ENCODE measurements at places on chromosomes 1 and 21.

DNA sequence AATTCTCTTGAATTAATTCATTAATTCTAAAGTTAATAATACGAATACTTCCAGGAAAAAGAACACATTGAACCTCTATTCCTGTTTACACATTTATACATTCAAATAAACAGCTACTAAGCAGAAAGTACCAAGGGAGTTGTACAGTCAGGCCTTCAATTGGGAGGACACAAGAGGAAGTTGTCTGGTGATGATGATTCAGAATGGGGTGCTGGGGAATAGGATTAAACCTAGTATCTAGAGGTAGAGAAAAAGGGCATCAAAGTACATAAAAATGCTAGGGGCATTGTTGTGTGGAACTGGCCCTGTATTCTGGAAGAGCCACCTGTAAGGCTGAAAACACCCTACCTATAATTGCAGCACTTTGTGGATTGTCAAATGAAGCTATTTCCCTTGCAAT, 71.7 kb upstream of the MROH9 start:
- DNase-seq, result no peak

DNA sequence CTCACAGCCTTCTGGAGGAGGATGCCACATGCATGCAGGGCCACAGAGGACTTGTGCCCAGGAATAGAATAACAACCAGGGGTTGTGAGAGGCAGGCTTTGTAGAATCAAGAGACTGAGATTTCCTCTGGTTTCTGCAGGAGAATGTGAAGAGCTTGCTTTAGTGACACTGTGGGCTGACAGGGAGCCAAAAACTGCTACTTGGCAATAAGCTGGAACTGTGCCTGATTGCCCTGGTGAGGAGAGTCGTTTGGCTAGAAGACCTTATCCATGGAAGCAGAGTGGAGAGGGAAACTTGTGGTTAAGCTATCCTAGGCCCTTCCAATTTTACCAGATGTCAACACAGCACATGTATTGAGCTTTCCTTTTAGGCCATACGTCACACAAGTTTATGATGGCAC, 902.1 kb downstream of the MRPL39 start:
- no peak for DNase-seq

- DNase-seq, result no peak
These were observed 77.5 kb downstream of the OMA1 start for GRCh38 chr1:58469016-58469415.

GRCh38 chr1:65422241-65423203, 2.1 kb downstream of the LEPR start:
- DNase-seq, result no peak

- DNase-seq, result no peak
These were observed 65.5 kb downstream of the UBE2T start for GRCh38 chr1:202276081-202276715.

DNA sequence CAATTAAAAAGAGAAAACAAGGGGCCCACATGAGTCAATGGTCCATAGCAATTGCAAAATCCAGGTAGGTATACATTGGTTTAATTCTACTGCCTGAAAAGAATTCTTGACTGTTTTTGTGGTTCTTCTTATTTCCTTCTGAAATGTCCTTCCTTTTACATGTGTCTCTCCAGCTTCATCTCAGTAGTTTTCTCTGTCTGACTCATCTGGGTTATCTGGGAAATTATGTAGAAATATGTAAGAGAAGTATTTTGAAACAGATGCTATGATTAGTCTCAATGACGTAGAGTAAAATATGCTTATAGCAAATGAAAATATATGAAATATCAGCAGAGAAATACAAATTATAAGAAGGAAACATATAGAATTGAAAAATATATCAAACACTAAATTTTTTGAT, 953.2 kb downstream of the BRINP3 start:
- no peak for DNase-seq

- no peak for DNase-seq
These were observed at the start of gene TACSTD2 for GRCh38 chr1:58576727-58577653. TACSTD2 (minus strand) TSS chr1:58577252; CDS start chr1:58577156, 96 bp downstream.

- DNase-seq, result no peak
These were observed 34.0 kb upstream of the RAP1A start for GRCh38 chr1:111585447-111586086.

DNA sequence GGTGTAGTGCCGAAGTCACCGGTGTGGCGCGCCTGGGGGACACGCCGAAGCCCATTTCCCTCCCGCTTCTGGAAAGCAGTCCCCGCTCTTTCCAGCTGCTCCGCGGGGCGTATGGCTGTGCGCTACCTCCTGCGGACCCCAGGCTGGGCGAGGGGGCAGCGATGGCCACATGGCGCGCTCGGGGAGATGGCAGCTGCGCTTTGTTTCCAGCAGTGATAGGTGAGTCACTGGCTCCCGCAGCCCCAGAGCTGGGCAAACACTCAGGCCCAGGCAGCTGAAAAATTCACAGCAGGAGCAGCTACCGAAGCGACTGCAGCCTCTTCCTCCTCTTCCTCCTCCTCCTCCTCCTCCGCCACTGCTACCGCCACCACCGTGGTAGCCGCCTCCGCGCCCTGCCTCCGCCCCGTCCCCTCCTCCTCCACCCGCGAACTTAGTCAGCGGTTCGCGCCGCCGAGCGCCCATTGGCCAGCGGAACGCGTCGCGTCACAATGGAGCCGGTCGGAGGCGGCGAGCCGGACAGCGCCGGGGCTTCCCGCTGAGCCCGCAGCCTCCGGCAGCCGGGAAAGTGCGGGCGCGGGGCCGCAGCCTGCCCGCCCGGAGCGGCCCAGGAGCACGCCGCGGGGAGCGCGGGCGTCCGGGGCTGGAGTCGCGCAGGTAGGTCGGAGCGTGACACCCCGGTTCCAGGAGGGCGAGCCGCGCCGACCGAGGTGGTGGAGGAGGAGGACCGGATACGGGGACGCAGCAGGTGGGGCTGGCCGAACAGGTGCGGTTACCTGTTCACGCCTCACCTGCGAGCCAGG, at the start of gene LRRC8B:
TSS of gene LRRC8B (plus strand) at position 461 of the 800 bp plus-strand sequence. CDS start 57,822 bp downstream, outside the sequence.
- DNase-seq, result peak; percentile 89

GRCh38 chr1:63868268-63868781, 94.5 kb downstream of the ROR1 start:
- no peak for DNase-seq

- DNase-seq, result no peak
These were observed 15.2 kb downstream of the KIF1B start for GRCh38 chr1:10225573-10225972.

DNA sequence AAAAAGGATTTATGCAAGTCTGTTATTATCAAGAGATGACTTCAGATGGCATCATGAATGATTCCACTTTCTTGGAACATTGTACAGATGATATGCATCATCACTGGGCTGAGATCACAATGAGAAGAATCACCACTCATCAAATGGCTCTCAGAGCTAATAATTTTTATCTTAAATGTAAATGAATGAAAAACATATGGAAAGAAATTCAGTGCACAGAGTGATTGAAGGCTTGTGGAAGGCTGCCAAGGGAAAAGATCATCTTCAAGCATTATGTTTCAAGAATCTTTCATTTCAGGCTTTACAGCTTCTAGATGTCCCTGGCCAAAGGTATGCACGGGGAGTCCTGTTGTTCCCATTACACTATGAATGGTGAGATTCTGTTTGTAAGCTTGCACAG, 955.7 kb downstream of the TTLL7 start:
- no peak for DNase-seq

DNA sequence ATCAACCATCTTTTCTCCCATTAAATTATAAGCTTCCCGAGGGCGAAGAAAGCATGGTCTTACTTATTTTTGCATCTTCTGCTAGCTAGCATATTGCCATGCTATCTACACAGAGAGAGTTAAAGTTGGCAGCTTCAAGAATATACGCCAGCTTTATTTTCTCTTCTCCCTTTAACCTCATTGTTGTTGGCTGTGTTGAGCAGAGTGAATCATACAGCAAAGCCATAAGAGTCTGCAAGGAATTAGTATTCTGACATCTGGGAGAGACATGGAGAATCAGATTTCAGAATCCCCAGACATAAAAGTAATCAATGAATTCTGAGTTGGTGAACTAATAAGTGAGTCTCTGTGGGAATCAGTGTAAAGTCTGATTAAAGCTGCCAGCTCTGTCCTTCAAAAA, 649.6 kb upstream of the PTBP2 start:
- DNase-seq, result no peak

GRCh38 chr1:3353876-3354275, 100.6 kb upstream of the ARHGEF16 start:
- no peak for DNase-seq

DNA sequence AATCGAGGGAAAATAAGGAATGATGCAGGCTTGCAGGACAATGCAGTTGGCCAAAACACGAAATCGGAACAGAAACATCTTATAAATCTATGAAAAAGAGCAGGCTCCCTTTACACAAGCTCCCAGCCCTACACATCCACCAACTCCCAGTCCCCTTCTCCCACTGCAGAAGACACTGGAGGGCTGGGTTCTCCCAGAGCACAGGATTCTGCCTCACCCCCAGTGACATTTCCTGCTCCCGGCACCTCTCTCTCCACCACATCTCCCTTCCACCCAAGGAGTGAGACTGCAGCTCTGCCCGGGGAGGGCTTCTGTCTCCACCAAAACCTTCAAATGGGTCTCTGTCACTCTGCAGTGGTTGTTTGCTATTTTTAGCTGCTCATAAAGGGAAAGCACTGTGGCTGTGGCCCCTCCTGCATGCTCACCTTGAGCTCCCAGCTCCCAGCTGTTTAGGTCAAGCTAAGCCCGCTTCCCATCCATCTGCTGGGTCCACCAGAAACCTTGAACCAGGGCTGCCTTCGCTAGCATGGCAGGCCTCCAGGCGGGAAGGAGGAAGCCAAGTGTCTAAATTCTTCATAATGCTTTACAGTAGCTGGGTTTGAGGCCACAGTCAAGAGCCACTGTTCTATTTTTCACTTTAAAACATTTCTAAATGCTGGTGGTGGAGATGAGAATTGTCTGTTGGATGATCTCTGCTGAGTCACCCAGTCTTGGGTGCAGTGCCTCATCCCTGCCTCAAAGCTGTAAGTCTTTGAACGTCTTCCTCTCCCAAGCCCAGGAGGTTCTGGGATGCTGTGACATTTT, 3.3 kb upstream of the C2CD2 start:
- DNase-seq, result no peak

- no peak for DNase-seq
These were observed 16.0 kb upstream of the SMYD2 start for GRCh38 chr1:214264976-214265375.

DNA sequence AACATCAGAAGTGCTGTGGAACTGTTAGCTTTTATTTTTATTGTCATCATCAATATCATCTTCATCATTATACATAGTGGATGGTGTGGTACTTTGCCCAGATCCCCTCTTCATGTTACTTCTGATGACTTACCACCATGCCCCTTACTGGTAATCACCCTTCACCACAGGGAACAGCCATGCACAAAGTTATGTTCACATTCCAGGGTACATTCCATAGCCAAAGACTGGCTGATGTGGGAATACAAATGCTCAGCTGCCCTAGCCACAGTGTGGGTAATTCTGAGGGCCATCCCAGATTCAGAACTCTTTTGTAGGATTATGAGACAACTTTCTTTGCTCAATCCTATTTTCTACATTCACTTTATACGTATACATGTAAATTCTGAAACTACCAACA, 691.3 kb upstream of the CXADR start:
- no peak for DNase-seq

- no peak for DNase-seq
These were observed 89.2 kb downstream of the TRIM11 start for GRCh38 chr1:228317411-228317828.

DNA sequence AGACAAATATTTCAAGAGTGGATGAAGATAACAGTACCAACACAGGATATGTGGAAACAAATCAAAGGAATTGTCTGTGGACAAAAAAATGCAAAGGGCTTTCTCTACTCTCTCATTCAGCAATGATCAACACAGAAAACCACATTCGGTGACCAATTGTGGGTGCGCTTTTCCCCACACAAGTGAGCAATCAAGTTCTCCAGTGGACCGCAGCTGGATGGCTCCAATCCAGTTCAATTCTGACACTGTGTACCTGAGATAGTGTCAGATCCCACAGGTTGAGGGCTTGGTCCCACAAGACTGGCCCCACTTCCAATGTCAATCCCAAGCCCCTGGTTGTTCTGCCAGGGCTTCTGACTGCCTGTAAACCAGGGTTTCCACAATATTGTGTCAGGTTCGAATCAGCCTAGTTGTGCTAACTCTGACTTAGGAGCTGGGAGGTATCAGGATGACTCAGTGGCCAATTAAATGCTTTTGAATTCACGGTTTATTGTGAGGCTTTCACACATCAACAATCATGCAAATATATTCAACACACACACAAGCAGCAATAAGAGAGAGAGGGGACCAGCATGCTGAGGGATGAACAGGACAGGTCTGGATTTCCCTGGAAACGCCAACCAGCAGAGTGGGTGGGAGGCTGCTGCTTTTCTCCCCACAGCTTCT, 87.0 kb upstream of the BTG3 start:
- no peak for DNase-seq
